ENCODE measurements at places on chromosomes 3 and 15.

- DNase-seq: no peak
Measured at GRCh38 chr3:48984663-48985062, 5.4 kb upstream of the P4HTM start.

- DNase-seq: peak; percentile 45
Measured at GRCh38 chr15:23467110-23467600, 20.1 kb upstream of the GOLGA6L2 start.

DNA sequence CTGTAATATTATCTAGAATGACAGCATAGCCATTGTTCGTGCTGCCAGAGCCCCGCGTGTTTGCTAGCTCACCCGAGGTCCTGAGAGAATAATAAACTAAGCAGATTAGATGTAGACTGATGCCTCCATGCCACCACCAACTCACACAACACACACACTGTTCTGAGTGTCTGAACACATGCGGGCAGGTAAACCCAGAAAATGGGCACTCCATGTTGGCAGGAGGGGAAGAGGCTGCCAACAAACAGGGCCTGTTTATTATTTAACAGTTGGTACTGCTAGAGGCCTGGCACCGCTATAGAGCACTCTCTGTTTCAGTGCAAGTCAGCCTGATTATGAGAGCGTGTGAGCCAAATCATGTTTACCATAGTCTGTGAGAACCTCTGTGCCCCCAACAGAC is 299.0 kb downstream of the ZBTB20 start:
- no peak for DNase-seq

- DNase-seq: no peak
Measured at GRCh38 chr3:131925571-131925970, 109.2 kb downstream of the CPNE4 start.

DNA sequence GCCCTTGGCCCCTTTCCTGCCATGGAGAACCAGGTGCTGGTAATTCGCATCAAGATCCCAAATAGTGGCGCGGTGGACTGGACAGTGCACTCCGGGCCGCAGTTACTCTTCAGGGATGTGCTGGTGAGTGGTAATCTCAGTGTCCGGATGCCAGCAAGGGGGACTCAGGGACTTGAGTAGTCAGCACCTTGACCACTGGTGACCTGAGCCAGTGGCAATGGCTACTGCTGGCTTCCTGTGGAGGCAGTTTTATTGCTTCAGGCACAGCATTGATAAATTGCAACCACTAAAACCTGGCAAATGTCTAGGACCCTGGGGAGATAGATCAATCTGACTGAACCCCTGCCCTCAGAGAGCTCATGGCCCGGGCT is 830 bp downstream of the MAP2K5 start:
- peak; percentile 13 for DNase-seq

DNA sequence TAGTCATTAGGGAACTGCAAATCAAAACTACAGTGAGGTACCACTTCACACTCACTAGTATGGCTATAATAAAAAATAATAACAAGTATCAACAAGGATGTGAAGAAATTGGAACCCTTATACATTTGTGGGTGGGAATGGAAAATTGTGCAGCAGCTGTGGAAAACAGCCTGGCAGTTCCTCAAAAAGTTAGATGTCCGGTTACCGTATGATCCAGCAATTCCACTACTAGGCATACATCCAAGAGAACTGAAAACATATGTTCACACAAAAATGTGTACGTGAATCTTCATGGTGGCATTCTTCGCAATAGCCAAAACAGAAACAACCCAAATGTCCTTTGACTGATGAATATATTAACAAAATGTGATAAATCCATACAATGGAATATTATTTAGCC is 187.9 kb upstream of the LYSMD4 start:
- DNase-seq: no peak

GRCh38 chr3:142844339-142844977 is 44.4 kb downstream of the PCOLCE2 start:
- DNase-seq: peak; percentile 72

- DNase-seq: no peak
Measured at GRCh38 chr15:68583321-68583720, 4.5 kb downstream of the CORO2B start.

- DNase-seq: no peak
Measured at GRCh38 chr3:167084545-167084944, 295.6 kb downstream of the ZBBX start.

DNA sequence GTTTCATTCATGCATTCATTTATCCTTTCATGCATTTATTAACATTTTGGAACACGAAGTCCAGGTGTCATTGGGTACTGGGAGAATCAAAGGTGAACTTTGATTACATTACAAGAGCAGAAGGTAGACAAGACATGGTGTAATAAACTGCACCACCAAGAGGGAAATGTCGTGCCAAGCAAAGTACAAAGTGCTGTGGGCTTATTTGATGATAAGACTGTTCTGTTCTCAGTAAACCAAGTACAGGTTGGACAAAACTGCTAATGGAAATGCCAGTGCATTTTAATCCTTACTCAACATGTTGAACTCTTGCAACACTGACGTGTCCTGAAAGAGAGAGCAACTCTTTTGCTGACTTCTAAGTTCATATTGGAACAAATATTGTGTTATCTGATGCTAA is 69.4 kb downstream of the MME start:
- DNase-seq: peak; percentile 18

- DNase-seq: no peak
Measured at GRCh38 chr3:142963516-142964448, at the start of gene PAQR9. TSS of gene PAQR9 (minus strand) at chr3:142963674. CDS start at chr3:142963336, 338 bp downstream.

- DNase-seq: no peak
Measured at GRCh38 chr3:16606398-16606797, 1.2 kb upstream of the DAZL start.

DNA sequence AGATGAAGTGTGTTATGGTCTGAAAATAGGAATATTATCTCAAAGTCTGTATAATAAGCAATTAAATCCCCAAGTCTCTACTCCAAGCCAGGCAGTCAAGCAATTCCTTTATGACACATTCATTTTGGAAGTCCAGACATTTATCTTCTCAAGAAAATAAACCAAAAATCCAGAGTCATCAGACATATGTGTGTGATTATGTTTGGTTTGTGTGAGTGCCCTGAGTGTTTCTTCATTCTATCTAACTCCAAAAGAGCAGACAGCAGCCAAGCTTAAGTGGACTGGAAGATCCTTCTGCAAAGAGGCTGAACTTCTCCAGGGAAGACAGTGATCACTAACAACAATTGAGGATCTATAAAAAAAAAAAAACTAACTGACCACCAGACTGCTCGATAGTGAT is 239.8 kb downstream of the STAG1 start:
- peak; percentile 5 for DNase-seq

- peak; percentile 82 for DNase-seq
Measured at GRCh38 chr3:123809597-123809996, 74.5 kb downstream of the MYLK start.

GRCh38 chr3:142694225-142694624 is 29.6 kb upstream of the TRPC1 start:
- no peak for DNase-seq

DNA sequence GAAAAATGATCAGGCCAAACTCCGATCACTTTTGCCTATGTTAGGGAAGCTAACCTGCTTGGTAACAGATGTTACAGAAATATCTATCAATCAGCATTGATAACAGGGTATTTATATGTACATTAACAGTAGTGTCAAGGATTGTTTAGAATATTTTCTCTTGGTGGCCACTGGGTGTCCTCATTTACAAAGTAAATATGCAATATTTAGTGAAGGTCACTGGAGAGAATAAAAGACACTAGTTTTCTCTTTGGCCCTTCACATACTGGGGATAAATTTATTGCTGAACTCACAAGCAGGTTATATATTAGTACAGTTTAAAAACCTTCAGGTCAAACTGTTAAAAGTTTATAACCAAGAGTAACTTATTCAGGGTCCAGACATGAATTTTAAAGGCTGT is 69.0 kb downstream of the TIGIT start:
- peak; percentile 71 for DNase-seq

GRCh38 chr15:67124111-67124510 is 58.7 kb downstream of the SMAD3 start:
- no peak for DNase-seq

DNA sequence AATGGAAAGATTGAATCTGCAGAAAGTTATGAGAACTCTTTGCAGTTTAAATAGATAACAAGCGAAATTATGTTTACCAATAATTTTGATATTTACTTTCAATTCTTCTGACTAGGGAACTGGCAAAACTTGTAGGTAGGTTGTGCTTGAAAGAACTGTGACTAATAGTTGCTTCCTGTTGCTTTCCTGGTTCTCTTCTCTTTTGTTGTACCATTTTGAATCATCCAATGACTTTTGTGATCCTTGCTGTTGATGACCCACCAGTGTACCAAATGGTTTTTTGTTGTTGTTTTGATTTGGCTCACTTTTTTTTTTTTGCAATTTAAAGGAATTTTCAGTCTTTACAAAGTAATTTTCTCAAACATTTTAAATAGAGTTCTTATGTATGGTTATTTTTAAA is 64.9 kb upstream of the DCBLD2 start:
- DNase-seq: no peak

DNA sequence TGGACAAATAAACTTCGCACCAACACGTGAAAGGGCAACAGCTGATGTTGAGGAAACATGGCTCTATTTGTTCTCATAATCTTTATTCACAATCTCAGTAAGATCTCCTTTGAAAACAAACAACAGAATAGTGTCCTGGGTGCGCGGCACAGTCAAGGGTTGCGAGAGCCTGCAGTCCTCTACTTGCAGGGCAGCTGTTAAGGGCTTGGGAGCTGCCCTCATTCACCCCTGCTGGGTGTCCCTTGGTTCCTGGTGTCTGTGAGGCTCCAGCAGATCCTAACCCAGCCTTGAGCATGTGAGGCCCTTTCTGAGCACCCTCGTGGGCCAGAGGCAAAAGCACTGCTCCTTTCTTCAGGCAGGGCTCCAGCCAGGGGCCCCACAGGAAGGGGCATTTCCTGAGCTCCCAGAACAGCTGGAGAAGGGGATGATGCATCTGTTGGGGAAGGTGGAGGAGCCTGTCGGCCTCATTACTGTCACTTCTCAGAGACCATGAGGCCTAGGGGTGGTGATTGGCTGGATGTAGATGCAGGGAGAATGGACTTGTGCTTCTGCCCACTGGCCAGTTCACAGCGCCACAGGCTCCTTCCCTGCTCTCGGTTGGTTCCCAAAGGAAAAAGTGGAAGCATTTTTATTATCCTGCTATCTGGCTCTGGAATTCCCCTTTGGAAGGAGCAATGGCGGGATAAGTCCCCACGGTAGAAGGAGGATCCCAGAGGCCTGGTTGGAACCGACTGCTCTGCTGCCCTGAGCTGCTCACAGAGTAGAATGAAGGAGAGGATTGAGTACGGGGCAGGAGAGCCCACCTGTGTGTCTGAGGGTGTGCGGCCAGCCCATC is 51.9 kb upstream of the KLF13 start:
- peak; percentile 34 for DNase-seq

- DNase-seq: no peak
Measured at GRCh38 chr3:154583086-154583634, 153.2 kb upstream of the GPR149 start.

- DNase-seq: peak; percentile 34
Measured at GRCh38 chr3:37256447-37256846, 82.1 kb upstream of the LRRFIP2 start.

GRCh38 chr15:36748366-36749115 is 169.1 kb downstream of the CDIN1 start:
- no peak for DNase-seq

DNA sequence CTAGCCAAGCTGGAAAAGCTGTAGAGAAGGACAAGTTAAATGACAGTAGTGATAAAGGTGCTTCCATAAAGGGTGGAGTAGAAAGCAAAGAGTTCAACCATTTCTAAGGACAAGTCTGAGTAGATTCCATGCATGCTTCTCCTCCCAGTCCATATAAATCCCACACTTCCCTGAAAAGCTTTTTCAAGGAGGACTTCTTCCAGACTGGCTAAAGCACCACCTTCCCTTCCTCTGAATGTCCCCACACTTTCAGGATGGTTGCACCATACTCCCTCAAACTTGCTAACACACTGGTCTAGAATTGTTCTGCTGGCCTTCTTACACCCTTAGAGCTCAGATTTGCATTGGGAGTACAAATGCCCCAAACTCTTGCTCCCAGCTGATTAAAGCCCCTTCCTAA is 40.9 kb downstream of the FBN1 start:
- DNase-seq: no peak

GRCh38 chr3:22935040-22935439 is 268.1 kb upstream of the UBE2E2 start:
- no peak for DNase-seq

- DNase-seq: peak; percentile 26
Measured at GRCh38 chr3:122416966-122417365, 1.1 kb upstream of the WDR5B start.

- no peak for DNase-seq
Measured at GRCh38 chr15:89371228-89372044, 36.8 kb upstream of the POLG start.

DNA sequence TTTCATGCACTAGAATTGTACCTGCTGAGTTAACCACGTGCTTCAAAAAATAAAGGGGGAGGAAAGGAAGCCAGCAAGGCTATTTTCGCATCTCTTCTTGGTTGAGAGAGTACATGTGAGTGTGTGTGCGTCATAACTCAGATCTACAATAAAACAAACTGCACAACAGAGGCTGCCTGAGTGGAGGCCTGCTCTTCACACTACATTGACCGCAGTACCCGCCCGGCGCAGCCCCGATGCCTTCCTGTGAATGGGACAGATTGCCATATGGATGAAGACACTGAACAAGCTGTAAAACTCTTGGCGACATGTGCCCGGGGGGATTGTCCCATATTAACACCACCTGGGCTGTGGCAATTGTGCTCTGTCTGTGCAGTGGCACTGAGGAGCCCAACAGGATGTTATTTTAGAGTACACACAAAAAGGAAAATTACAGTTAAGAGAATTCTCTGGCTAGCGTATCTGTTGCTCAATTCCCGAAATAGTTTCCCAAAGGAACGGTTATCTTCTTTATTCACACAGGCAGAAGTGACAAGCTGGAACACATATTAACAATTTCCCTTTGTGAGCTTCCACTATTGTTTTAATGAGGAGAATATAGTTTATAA is 551.5 kb downstream of the FOXP1 start:
- no peak for DNase-seq

DNA sequence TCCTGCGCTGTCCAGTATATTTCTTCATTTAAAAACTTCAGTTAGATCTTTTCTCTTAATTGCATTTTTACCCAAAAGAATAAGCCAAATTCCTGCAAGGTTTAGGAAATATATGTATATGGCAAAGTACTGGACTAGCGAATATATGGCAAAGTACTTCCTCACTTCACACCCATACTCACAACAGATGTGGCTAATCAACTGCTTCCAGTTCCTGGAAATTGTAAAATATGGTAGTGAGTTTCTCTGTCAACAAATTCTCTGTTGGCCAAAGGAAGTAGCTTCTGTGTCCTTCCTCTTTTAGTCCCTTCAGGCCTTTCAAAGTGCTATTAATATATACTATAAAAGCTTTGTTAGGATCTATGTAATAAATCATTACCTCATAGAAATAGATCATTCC is 22.0 kb downstream of the GPR15 start:
- DNase-seq: no peak

- peak; percentile 34 for DNase-seq
Measured at GRCh38 chr15:80825361-80826030, 46.3 kb downstream of the CEMIP start.

- DNase-seq: no peak
Measured at GRCh38 chr3:185701611-185702261, 115.6 kb downstream of the SENP2 start.
